Activated CD4-positive, alpha-beta T cell treated with anti-CD3 and anti-CD28 coated beads, Interleukin-2, Interleukin-6, amounts not matched to agents 100 ng/mL and 50 ng/mL, durations not matched to agents 16 hours and 8 hours (primary cell): ENCODE measurements at places on chromosomes 12 and 14.

GRCh38 chr14:68938271-68939150 lies 40.6 kb downstream of the ACTN1 start:
- DNase-seq, result no peak

- DNase-seq, result no peak
Observed at GRCh38 chr12:51976376-51977160, 25.1 kb downstream of the ACVR1B start.

GRCh38 chr12:15638231-15638630 lies 151.0 kb downstream of the EPS8 start:
- no peak for DNase-seq

GRCh38 chr12:132458846-132459641 lies 30.9 kb upstream of the FBRSL1 start:
- DNase-seq, result no peak
